ENCODE measurements at places on chromosomes 16 and 17. TPM values are rescaled to one million over a fixed set of nuclear protein-coding genes. Genes with fewer than 3 reads are reported as not detected.

DNA sequence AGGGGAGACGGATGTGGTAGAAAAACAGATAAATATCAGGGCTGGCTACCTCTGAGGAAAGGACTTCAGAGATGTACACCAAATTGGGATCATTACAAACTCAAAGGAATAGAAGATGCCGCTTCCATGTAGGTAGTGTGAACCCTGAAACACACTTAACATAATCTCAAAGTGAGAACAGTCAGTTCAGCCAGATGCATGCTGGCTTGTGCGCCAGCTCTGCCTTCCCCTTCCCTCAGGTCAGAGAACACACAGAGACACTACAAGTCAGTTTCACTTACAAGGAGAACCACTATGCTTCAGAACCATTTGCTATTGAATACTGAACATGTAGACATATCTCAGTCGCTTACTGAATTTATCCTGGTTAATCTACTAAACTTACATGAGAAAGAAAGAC lies 176.0 kb upstream of the AXIN2 start:
- DNase-seq: no peak

- DNase-seq: no peak
These were observed 25.2 kb downstream of the SREBF1 start for GRCh38 chr17:17811381-17812210.

DNA sequence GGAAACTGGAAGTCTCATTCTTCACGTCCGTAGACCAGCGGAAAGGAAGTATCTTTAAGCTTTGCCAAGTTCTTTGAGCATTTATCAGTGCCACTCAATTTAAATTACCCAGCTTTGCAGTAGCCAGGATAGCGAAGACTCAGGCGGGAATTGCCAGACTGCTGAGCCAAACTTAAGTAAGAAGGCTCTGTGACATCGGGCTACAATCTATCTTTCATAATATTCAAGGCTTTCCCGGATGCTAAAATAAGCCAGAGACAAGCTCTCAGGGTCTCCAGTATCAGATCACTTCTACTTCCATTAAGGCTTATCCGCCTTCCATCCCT lies 436 bp upstream of the BRIP1 start:
- DNase-seq: no peak

DNA sequence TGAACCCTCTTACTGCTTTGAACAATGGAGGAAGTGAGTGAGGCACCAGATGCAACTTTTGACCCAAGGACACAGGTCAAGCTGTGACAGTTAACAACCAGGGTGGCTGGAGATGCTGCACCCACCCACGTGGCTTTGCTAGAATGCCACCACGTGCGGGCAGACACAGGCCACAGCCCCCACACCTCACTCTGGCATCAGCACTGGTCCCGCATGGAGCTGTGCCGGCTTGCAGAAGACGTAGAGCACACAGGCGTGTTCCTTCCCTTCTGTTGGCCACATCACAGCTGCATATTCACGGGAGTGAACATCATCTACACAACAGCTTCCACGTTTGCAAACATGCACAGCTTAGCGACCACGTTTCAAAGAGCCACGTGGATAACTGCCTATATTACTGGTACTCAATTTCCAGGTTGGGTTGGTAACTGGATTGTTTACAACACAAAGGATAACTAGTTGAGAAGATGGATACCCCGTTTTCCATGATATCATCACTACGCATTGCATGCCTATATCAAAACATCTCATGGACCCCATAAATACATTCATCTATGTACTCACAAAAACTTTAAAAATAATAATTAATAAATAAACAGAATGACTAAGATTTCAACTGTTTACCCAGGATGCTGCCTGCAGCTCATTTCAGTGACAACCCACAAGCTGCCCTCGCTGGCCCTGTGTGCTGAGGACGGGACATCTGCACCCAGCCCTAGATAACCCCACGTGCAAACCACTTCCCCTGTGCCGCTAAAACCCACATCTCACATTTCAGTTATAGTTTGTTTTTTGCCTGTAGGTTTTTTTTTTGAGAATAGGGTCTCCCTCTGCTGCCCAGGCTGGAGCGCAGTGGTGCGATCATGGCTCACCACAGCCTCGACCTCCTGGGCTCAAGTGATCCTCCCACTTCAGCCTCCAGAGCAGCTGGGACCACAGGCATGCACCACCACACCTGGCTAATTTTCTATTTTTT lies 132.0 kb downstream of the ANKRD11 start:
- DNase-seq: peak; percentile 65

DNA sequence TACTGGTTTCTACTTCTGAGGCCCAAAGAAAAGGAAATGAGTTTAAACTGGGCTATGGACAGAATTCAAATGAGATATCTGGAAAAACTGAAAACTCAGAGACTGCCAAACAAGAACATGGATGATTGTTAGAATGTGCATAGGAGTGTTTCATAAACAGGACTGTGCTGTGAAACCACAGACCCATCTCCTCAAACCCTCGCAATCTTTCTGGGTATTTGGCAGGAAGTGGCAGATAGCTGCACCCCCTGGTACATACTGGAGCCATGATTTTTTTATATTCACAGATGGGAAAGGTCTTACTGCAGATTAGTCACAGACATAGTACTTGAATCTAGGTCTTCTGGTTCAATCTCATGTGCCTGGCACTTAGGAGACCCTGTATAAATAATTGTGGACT lies 145.0 kb downstream of the CCDC182 start:
- DNase-seq: no peak

DNA sequence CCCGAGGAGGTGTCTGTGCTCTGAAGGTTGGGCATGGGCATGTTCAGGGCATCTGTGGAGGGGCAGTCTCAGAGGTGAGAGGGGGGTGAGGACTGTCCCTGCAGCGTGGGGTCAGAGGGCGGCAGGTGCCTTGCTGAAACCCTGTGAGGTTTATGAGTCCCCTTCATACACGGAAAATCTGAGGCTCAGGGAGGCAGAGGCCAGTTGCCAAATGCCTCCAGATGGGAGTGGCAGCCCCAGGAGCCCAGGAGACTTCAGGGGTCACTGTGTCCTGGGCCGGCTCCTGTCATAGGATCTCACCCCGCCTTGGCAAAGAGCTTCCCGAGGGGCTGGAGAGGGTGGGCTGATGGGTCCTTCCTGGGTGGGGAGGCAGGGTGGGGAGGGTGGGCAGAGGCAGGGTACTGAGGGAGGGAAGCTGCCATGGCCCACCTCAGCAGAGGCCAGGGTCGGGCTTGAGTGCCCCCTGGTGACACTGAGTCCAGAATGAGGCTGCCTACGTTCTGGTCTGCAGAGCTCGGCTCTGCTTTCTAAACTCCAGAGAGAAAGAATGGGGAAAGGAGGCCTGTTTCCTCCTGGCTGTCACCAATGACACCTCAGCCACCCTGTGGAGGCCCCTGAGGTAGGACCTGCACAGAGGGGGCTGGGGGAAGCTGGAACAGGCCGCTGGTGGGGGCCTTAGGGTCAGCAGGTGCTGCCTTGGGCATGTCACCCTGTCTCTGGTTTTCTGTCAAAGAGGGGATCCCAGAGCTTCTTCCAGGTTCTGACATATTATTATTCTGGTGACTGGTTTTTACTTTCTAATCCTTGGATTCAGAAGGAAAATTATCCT lies 1.1 kb downstream of the LGALS9 start:
- DNase-seq: no peak

DNA sequence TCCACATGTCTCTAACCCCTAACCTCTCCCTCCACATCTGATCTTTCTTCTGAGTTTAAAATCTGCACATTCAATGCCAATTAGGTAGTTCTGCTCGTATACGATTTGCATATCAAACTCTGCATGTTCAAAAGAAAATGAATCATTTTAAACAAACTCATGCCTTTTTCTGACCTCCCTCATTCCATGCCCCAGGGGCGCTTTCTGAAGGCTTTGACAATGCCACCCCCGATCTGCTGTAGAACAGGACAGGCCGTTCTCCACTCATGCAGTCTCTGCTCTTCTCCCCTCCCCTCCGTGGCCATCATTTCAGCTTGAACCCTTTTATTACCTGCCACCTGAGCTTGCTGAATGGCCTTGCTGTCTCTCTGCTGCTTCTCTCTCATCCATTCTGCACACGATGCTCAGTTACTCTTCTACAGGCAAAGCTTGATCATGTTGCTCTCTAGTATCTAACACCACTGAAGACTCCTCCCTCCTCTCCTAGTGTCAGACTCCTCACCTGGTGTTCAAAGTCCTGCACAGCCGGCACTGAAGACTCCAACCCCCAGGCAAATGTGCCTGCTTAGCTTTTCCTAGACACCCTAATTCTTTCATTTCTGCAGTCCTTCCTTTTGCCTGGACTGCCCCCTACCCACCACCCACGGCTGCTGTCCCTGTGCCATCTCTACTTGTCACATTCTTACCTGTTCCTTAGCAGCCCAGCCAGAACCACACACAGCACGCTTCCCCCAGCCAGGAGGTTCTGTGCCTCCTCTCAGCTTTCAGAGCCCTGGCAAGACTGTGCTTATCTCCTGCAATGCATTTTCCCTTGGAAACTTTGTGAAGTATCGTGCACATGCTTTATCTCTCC lies 6.2 kb downstream of the TMEM238L start:
- DNase-seq: no peak

GRCh38 chr17:82231562-82232321 lies 2.9 kb downstream of the SLC16A3 start:
- peak; percentile 94 for DNase-seq

GRCh38 chr17:6205525-6205924 lies 135.3 kb downstream of the WSCD1 start:
- DNase-seq: no peak

DNA sequence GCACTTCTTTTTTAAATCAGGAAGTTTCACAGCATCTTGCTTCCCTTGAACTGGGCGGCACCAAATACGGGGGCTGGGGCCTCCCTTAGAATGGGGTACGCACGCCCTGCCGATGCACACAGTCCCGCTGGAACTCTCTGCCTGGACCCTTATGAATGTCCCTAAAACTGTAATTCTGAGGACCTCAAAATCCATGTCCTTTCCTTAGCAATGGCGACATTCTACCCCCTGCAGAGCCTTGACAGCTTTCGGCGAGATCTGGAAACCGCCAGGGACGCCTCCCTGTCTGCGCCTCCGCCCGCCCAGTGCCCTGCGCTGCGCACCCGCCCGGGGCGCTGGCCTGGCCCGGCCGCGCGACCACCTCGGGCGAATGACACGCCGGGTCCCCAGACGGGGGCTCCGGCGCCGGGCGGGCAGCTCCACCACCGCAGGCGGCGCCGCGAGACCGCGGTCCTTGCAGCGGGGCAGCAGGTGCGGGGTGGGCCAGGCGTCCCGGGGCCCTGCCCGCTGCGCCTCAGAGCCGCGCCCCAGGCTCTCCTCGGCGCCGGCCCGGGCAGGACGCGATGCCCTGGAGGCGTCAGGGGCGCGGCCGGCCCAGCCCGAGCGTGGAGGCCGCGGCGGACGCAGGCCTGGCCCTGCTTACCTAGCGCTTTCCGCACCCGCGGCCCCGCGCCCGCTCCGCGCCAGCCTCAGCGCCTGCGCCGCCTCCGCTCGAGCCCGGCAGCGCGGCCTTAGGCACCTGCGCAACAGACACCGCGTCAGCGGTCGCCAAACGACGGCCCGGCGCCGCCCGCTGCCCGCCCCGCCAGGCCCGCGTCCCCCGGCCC lies 548 bp downstream of the HAGH start:
- peak; percentile 88 for DNase-seq

- DNase-seq: no peak
These were observed 120.4 kb upstream of the LHX1 start for GRCh38 chr17:36816907-36817288.

GRCh38 chr16:10655415-10655977 lies 39.2 kb downstream of the TEKT5 start:
- DNase-seq: no peak

- DNase-seq: no peak
These were observed 53.4 kb upstream of the NKD1 start for GRCh38 chr16:50494501-50495491.

- no peak for DNase-seq
These were observed 12.2 kb downstream of the GAN start for GRCh38 chr16:81327011-81327410.

GRCh38 chr16:11627822-11628457 lies 40.3 kb upstream of the SNN start:
- no peak for DNase-seq

DNA sequence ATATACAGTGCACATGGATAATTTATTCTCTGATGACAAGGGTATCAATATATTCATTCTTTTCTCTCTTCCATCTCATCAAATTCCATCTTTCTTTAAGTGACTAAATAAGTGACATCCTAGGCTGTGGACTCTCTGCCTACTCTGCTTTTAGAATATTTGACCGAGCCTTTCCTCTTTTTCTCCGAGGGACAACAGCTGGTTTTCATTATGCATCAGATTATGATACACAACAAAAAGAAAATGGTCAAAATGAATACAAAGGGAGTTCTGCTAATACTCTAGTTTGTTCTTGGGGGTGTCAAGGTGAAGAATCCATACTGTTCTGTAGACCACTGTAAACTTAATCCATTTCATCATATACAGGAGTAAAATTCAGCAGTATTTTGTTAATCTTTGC lies 942.6 kb downstream of the KCNJ2 start:
- DNase-seq: no peak

GRCh38 chr17:81379523-81379942 lies 15.7 kb upstream of the BAHCC1 start:
- DNase-seq: no peak

GRCh38 chr17:33267271-33267790 lies 25.8 kb downstream of the ASIC2 start:
- DNase-seq: no peak

- DNase-seq: no peak
These were observed 327.9 kb downstream of the HS3ST4 start for GRCh38 chr16:26019381-26020242.

DNA sequence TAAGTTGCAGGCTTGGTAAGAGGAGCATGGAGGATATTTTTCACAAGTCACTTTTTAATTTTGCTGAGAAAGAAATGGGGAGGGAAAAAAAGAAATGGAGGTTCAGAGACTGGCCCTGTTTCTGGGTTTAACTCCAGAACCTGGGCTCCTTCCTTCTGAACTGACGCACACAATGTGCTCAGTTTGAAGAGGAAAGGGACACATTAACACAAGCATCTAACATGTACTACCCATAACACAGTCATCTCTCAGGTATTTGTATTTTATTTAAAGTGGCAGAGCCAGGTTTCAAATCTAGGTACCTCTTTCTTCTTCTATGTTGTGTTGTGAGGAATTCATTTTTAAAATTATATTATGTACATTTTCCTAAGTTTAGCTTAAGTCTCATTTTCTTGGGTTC lies 5.3 kb upstream of the TMEM100 start:
- no peak for DNase-seq

- DNase-seq: peak; percentile 86
These were observed 925 bp downstream of the ZNF689 start for GRCh38 chr16:30609002-30609925.

Gene CMTM2
- total RNA-seq: 3.1 TPM

Gene MT1F
- 9.1 TPM for total RNA-seq

Gene TP53TG3C
- not detected for total RNA-seq

Gene C1QL1
- total RNA-seq: 0.52 TPM

Gene LPCAT2
- 32.8 TPM for total RNA-seq

Gene KRTAP4-6
- not detected for total RNA-seq

Gene TLCD3A
- total RNA-seq: 11.9 TPM

Gene CD300C
- total RNA-seq: 8.2 TPM

Gene CLEC3A
- total RNA-seq: not detected

Gene VAC14
- 52.2 TPM for total RNA-seq

Gene KRT31
- total RNA-seq: not detected
